ENCODE measurements at places on chromosomes 7 and 10.

DNA sequence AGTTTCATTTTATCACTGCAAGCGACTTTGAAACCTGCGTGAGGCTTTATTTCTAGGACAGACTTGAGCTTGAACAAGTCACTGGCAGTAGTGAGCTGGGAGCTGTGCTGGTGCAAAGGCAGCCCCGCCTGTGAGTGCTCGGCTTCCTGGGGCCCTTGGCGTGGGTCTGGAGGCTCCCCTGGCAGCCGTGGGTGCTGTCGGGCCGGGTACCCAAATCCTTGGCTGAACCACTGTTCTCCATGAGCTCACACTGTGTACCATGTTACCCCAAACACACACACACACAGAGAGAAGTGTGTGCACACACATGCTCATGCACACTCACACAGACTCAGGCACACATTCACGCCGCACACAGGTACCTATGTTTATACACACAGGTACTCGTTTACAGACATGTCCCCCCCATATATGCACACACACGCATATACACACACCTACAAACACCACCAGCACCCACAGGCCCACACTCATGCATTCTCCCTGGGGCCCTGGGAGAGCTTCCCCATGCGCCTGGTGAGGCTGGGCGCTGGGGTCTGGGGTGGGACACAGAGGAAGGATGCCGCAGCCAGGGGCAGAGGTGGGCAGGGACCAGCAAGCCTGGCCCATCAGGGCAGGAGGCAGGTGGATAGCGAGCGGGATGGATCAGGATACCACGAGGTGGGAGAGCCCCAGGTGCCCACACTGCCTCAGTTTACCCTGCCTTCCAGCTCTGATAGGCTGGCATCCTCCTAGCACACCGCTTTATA lies 158.8 kb downstream of the ADARB2 start:
- DNase-seq, result peak; percentile 40

DNA sequence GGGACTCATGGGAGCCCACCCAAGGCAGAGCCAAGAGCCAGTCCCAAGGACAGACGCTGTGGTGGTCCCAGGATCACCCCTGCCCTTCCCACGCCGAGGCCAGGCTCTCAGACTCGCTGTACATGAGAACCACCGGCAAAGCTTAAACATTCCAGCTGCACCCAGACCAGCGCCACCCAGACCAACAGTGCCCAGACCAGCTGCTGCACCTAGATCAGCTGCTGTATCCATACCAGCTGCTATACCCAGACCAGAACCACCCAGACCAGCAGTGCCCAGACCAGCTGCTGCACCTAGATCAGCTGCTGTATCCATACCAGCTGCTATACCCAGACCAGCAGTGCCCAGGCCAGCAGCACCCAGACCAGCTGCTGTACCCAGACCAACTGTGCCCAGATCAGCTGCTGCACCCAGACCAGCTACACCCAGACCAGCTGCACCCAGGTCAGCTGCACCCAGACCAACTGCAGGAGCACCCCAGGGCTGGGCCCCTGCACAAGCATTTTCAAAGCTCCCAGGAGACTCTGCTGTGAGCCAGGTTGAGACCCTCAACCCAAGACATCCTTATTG lies 47.9 kb upstream of the CNPY1 start:
- DNase-seq, result peak; percentile 43

DNA sequence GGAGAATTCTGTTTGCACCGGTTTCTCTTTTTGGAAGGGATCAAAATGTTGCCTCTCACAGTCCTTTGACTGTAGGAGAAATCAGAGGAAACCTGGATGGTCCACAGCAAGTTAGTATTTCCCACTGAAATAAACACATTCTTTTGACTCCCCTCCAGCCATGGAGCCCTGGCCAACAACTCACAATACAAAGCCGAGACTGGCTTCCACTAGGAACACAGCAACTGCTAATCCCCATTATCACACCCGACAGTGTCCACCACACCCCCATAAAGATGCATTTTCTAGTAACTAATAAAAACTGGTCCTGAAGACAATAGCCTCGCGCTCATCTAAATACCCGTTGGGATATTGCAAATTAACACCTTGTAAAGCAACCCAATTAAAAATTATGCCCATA lies 798 bp upstream of the MACROH2A2 start:
- DNase-seq, result no peak

- DNase-seq, result peak; percentile 73
These were observed 8.7 kb downstream of the STARD3NL start for GRCh38 chr7:38186593-38187314.

DNA sequence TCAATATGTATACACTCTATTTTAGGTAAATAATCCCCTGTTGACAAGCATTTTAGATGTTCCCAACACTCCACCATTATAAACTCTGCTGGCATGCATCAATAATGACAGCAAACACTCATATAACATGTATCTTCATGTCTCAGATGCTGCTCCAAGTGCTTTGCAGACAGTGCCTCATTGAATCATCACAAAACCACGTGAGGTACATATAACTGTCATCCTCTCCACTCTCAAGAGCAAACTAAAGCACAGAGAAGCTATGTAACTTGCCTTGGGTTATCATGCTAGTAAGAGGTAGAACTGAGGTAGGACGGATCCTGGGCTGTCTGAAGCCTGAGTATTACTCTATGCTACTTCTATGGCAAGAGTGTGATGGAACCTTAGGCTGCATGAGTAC lies 72.5 kb upstream of the GSDME start:
- no peak for DNase-seq

GRCh38 chr10:22326145-22326702 lies 5.3 kb downstream of the BMI1 start:
- no peak for DNase-seq

DNA sequence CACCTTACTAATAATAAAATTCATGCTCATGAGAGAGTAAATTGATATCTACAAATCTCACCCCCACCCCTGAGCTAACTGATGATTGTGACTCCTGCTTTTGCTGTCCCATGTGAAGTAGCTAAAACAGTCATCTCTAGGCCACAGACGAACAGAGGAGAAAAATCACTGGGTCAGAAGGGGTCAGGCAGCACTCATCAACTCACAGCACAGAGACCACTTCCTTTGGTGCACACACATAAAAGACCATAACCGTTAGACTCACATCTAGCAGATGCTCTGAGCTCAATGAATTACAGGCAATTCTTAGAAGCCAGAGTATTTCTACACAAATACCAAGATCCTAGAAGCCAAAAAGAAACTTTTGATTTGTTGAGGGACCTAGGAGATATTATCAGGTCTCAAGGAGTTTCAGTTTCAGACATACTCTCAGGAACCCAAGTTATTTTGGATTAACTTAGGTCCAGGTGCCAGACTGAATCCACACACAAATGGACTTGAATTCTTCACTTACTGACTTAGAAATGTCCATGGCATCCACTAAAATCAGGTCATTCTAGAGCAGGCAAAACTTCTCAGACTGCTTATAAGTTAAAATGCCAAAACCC lies 65.0 kb upstream of the TES start:
- DNase-seq, result no peak

- DNase-seq, result no peak
These were observed 16.5 kb upstream of the NT5C3A start for GRCh38 chr7:33079096-33079495.

DNA sequence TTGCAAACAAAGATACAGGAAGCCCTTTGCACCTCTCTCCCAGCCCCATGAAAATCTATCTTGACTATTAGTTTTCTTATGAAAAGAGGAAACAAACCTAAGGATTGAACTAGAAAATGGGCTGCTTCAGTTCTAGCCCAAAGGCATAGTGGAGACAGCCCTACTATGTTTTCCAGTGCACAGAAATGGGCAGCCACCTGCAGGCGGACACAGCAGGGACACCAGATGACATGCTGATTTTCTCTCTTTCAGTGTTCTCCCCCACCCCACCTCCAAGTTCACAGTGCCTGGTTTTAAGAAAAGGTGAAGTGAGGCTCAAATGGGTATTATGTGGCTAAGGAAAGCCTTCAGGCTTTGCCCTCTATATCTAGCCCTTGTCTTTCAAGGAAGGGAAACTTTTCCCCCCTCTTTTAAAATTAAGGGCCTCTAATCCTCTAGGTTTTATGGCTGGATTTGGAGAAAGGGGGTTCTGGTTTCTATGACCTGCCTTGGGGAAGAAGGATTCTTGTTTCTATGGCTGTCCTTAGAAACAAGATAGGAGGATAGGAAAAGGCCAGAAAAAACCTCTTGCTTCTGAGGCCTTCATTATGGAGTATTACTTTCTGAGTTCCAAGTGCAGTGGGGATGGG lies 23.5 kb upstream of the DDX50 start:
- DNase-seq, result no peak

- DNase-seq, result no peak
These were observed 343.0 kb upstream of the SEMA3D start for GRCh38 chr7:85529831-85530230.

DNA sequence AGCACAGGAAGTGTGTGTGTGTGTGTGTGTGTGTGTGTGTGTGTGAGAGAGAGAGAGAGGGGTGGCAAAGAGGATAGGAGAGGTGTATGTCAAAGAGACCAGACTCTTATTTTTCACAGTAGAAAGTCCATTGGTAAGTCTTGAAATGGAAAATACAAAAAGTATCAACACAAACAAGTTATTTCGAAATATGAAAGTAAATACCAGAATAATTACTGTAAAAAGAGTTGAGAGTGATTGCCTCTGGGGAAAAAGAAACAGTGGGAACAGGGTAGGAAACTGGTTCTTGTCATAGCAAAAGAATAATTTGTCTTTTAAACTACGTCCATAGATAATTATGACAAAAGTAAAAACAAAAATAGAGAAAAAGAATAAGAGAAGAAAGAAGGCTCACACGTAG lies 29.0 kb upstream of the EIF5AL1 start:
- DNase-seq, result no peak

DNA sequence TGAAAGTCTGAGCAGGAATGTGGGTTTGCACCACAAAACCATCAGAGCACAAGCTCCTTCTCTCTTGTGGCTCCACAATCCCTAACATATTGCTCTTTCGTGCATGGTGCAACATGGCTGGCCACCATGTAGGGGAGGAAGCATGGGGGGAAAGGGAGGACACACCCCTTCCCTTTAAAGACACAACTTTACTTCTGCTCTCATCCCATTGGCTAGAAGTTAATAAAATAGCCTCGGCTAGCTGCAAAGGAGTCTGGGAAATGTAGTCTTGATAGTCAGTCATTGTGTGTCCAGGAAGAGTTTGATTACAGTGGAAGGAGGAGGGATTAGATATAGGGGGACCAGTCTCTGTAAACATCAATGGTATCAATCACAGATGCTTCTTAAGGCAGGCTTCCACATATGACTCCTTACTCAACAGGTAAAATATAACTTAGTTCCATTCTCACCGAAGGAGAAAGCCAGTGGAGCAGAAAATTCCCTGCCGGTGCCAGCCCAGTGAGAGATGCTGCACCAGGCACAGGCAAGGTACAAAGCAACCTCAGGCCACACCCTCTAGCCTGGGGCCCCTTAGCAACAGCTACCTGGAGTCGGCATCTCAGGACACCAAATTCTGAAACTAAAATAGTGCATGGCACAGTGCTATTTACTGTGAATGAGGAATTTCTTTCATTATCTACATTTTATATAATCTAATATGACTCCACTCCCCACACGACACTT lies 124.7 kb upstream of the CTBP2 start:
- DNase-seq, result no peak

All from islet precursor cell (in vitro differentiated cells).